Sigmoid colon (tissue), 7 donors: ENCODE measurements at places on chromosomes 1 and 21. TPM values are rescaled to one million over a fixed set of nuclear protein-coding genes. Genes with fewer than 3 reads are reported as not detected.

DNA sequence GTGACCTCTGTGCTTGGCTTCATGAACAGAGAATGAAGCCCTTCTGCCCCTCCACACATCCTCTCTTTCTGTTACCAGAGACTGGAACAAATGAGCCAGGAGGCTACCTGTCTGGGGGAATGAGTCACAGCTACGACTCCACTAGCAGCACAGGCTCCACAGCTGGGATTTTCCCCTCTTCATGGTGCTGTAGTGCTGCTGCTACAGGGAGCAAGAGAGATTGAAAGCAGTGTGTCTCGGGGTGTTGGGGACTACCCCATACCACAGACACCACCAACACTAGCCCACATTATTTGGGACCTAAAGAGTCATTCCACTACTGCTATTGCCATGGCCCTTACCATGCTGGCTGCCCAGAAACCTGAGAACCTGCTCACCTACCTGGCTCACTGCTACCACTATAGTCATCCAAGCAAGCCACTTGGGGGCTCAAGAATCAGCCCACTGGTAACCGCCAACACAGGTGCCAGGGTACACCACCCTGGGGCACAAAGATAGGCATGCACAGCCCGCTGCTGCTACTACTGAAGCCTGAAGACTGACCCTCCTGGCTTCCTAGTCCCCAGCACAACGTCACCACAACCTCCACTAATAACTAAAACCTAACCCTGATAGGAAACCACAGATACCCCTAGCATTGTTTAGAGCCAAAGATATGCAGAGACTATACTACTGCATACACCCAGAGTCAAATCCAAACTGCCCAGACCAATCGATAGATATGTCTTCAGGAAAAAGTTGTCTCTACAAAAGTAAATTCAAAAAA lies 17.7 kb downstream of the CD1E start:
- DNase-seq, result no peak

DNA sequence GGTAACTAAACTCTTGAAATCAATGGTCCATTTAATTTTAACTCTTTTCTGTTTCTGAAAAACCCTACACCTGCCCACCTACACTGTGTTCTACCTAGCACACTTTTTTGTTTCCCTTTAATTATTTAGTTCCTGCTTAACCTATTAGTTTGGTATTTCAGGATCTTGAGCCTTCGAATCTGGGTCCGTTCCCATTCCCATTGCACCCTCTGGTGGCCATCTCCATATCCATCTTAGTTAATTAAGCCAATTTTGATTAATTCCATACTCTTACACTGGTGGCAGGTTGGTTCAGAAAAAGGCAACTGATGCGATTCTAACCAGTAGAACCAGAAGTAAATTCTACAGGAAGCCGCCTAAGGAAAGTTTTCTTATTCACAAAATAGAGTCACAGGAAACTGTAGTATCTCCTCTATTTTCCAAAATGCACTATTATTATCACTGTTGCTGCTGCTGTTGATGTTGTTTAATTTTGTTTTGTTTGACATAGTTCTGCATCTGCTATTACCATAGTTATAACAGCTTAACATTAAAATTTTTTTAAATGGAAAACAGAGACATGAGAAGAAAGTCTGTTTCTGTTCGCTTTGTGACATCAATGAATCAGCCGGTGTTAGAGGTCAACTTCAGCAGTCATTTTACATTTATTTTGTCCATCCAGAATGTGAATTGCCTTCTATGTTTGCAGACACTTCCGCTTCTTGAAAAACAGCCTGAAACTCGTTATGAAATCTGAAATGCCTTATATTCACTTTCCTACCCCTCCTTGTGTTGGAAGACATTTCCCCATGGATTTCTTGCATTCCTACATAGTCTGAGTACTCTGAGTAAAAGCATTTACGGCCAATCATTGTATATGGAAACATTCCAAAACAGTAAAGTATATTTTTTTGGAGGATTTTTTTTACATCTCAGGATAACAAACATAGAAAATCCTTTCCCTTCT lies 115.5 kb upstream of the NCAM2 start:
- DNase-seq, result no peak

C1orf159 gene
- total RNA-seq, result 8.2 TPM

DNA sequence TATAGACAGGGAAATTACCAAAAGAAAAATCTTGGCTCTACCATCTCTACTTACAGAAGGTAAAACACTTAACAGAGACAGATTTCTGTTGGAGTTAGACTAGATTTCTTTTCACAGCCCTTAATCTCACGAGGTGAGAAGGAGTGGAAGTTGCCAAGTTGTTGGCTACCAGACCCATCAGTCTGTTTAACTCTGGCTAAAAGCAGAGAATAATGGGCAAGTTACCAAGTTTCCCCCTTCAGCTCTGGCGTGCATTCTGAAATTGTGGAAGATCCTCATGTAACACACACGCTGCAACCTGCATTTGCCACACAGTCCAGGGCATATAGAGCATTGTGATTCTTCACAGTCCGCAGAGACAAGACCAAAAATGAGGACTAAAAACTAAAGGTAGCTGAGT lies 49.3 kb downstream of the STX6 start:
- no peak for DNase-seq

SPRR2F gene
- not detected for total RNA-seq

NBPF10 gene
- 0.71 TPM for total RNA-seq

GRCh38 chr1:3183411-3183810 lies 114.4 kb downstream of the PRDM16 start:
- DNase-seq, result no peak

DNA sequence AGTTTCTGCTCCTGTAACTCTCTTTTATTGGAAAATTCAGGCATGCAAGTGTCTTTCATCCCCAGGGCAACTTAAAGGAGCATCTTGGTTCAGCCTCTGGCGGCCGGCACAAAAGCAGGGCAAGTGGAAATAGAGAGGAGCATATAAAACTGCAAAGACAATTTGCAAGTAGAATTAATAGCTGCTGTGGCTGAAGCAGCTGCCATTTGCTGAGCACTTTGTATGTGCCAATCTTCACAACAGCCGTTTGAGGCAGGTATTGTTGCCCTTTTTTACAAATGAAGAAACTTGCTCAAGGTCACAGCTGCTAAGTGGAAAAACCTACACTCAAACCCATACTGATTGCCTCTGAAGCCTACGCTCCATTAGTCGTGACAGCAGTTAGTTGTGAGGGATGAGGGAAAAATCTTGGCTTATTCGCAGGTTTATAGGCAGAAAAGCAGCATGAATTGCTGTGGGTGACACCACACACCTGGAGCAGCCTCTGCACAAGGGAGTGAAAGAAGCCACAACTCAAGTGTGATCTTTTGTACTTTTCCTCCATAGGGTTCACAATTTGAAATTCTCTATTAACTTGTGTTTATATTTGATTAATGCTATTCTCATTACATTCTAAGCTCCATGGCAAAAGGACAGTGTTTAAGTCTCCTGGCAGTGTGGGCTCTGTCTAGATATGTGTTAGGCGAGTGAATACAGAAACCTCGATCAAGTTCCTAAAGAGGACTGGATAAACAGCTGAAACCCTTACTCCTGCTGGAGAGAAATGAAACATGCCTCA lies 99.0 kb upstream of the BEND5 start:
- no peak for DNase-seq

- no peak for DNase-seq
Measured at GRCh38 chr1:206013026-206013795, 10.0 kb upstream of the RAB7B start.

CD1E gene
- total RNA-seq, result not detected

- no peak for DNase-seq
Measured at GRCh38 chr1:21570528-21570875, 61.3 kb downstream of the ALPL start.

TFF2 gene
- not detected for total RNA-seq

LCE2A gene
- total RNA-seq, result not detected

IL12RB2 gene
- total RNA-seq, result 2.1 TPM

ARHGEF16 gene
- 0.49 TPM for total RNA-seq

GRCh38 chr1:244354810-244355278 lies 96.9 kb downstream of the ADSS2 start:
- DNase-seq, result no peak

DNA sequence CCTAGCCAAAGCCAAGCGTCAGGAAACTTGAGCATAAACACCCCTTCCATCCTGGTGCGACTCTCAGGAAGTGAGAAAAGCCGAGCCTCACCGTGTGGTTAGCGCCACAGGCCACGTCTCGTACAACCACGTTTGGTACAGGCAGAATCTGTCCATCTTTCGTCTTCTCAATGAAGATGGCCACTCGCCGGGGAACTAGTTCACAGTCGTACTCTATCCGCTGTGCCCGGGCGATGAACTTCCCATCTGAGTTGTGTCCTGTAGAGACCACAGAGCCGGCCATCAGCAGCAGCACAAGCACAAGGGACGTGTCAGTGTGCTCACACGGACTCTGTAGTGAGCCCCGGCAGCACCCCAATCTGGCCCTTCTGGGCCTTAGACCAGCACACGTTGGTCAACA lies 23.1 kb downstream of the RCC2 start:
- no peak for DNase-seq
